ENCODE measurements at places on chromosomes 4 and X. TPM values are rescaled to one million over a fixed set of nuclear protein-coding genes. Genes with fewer than 3 reads are reported as not detected.

AWAT1 gene
- total RNA-seq = not detected

JCHAIN gene
- not detected for total RNA-seq

TMEM35A gene
- 5.8 TPM for total RNA-seq

USP38 gene
- total RNA-seq = 14.0 TPM

CXCR3 gene
- total RNA-seq = not detected

DNA sequence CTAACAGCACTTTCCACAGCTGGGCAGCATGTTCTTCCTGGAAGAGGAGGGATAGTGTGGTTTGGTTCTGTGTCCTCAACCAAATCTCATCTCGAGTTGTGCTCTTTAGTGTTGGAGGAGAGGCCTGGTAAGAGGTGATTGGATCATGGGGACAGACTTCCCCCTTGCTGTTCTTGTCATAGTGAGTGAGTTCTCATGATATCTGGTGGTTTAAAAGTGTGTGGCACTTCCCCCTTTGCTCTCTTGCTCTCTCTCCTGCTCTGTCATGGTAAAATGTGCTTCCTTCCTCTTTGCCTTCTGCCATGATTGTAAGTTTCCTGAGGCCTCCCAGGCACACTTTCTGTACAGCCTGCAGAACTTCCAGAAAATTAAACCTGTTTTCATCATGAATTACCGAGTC is 133.7 kb upstream of the NDP start:
- DNase-seq = no peak

- no peak for DNase-seq
These were observed 51.9 kb downstream of the GSPT2 start for GRCh38 chrX:51795136-51795535.

DNA sequence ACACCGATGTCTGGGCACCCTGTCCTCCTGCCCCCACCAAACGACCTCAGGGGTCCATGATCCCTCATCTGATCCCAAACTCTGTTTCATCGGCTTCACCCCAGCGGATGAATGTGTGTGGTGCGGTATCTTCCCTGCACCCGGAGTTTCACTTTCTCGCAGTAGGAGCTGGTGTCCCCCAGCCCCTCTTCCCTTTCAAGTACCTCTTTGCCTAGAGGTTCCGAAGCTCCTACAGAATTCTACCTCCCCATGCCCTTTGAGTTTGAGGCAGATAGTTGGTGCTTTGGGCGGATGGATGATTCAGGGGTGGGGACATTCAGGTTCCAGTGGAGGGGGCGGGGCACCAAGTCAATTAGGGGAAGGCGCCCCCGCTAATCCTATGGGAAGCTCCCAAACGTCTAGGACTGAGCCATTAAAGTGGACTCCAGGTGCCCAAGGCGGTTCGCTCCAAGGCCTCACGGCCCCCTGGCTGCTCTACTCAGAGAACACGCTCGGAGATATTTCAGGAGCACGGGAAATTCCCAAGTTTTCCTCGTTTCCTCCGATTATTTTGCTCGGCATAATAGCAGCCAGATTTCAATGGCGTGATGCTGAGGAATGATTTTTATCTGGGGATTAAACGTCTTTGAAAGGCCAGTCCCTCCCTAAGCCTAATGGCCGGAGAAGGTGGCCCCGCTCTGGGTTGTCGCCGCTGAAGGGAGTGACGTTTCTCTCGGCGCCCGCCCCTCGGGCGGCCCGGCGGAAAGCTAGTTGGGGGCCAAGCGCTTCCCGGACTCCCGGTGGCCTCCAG is 1.3 kb downstream of the MSX1 start:
- DNase-seq = peak; percentile 68

Measured in GM23338 (cell line).